ENCODE measurements at places on chromosomes 1 and 21.

- H3K27ac ChIP-seq: no peak overlapping the region
- DNase-seq: no peak
- H3K4me1 ChIP-seq: peaks cover 19% of the 10 kb centered on the region
- no peaks in the 10 kb centered on the region for H3K27me3 ChIP-seq
Observed at GRCh38 chr1:99546432-99547416, 99.2 kb upstream of the PALMD start.

- no peak overlapping the region for H3K4me3 ChIP-seq
- H3K27ac ChIP-seq: no peak overlapping the region
- DNase-seq: no peak
- H3K36me3 ChIP-seq: no peaks in the 10 kb centered on the region
- H3K27me3 ChIP-seq: peaks cover 3% of the 10 kb centered on the region
Observed at GRCh38 chr1:15405106-15405850, 4.4 kb upstream of the EFHD2 start.

DNA sequence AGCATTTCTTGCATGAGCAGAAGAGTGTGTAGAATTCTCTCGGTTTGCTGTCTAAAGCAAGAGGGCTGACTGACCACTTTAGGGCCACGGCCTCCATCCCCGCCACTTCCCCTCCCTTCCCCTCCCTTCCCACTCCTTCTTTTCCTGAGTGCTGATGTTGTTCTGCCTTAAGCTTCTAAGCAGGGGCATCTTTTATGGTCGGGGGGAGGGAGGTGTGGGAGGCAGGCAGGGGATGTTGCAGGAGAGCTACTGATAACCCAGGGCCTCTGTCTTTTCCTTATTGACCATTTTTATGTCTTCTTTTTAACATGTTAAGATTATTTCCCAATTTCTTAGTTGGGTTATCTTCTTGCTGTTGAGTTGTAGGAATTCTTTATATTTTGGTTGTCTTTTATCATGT, 15.1 kb downstream of the USP25 start:
- no peak overlapping the region for H3K27ac ChIP-seq
- no peak for DNase-seq
- H3K4me1 ChIP-seq: peaks cover 59% of the 10 kb centered on the region
- H3K4me3 ChIP-seq: no peak overlapping the region
- H3K36me3 ChIP-seq: no peaks in the 10 kb centered on the region
- H3K27me3 ChIP-seq: no peaks in the 10 kb centered on the region

DNA sequence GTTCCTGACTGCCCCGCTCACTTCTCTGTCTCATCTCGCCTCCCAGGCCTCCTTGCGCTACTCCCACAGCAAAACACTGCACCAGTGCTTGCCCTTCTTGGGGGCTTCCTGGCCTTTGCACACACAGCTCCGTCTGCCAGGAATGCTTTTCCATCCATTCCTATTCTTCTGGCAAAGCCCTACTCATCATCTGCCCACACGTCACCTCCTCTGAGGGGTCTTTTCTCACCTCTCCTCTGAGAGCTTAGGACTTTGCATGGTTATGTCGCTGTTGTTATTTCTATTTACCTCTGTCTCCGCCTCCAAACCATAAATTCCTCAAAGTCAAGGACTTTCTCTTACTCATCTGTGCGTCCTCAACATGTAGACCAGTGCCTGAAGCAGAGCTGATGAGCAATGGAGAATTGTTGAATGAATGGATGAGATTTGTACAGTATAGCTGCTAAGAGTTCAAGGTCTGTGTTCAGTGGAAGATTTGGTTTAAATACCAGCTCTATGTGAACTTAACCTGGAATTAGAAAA, 26.4 kb upstream of the BTG2 start:
- DNase-seq: no peak
- no peak overlapping the region for H3K4me3 ChIP-seq
- H3K36me3 ChIP-seq: no peaks in the 10 kb centered on the region
- peaks cover 35% of the 10 kb centered on the region for H3K27me3 ChIP-seq
- H3K4me1 ChIP-seq: peaks cover 26% of the 10 kb centered on the region

- no peak for DNase-seq
- H3K27ac ChIP-seq: no peak overlapping the region
Observed at GRCh38 chr1:207808322-207808705, 56.5 kb downstream of the CD46 start.

DNA sequence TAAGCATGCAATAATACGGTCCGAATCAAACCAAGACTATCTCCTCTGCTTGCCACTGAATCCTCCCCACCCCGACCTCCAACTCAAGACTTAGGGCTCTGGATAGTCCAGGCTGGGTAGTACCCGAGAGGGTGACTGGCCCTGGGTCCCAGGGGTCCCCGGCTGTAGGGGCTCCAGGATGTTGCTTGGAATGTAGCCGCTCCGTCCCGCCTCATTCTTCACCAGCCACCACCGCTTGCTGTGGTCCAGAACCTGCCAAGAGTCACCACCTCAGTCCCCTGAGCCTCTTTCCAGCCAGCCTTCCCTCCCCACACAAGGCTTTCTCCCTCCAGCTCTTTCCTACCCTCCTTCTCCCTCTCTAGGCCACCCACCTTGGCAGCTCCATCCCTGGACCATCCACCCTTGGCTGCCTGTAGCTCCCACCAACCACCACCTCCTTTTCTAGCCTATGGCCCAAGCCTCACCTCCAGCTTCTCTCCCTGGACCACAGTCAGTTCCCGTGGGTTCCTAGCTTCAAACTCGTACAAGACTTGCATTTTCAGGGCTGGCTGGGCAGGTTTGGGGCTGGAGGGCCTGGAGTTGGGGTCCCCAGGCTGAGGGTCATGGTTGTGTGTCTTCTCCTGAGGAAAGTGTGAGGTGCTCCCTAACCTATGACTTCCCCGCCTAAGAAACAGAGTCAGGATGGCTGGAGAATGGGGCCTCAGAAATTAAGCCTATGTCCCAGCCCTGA, 10.9 kb upstream of the GSTM3 start:
- H3K27me3 ChIP-seq: no peaks in the 10 kb centered on the region
- H3K4me3 ChIP-seq: no peak overlapping the region
- no peak for DNase-seq

- H3K27me3 ChIP-seq: no peaks in the 10 kb centered on the region
- DNase-seq: no peak
- no peak overlapping the region for H3K4me3 ChIP-seq
- no peaks in the 10 kb centered on the region for H3K4me1 ChIP-seq
- no peak overlapping the region for H3K27ac ChIP-seq
Observed at GRCh38 chr21:34636961-34637360, 22.0 kb upstream of the RCAN1 start.

GRCh38 chr1:28417441-28417922, 47.9 kb downstream of the PHACTR4 start:
- no peak for DNase-seq
- H3K27ac ChIP-seq: no peak overlapping the region
- H3K27me3 ChIP-seq: no peaks in the 10 kb centered on the region
- no peaks in the 10 kb centered on the region for H3K36me3 ChIP-seq
- peaks cover 29% of the 10 kb centered on the region for H3K4me1 ChIP-seq

DNA sequence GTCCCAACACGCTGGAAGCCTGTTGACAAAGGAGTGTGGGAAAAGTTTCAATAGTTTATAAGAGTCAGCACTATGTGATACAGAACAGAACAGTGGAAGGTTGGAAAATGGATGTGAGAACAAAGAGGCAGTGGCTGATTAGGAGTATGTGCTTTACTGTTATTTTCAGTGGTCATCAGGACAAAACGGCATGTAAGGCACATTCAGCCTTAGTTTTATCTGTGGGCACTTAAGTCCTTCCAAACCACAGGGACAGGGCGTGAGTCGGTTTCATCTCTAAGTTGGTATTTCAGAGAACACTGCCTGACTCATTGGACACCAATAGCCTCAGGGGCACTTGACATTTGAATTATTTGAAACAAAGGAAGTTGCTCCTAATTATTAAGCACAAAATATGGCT, 306.9 kb downstream of the ASTN1 start:
- H3K27ac ChIP-seq: no peak overlapping the region
- H3K27me3 ChIP-seq: no peaks in the 10 kb centered on the region
- no peaks in the 10 kb centered on the region for H3K36me3 ChIP-seq
- no peak for DNase-seq
- no peaks in the 10 kb centered on the region for H3K4me1 ChIP-seq

- peaks cover 10% of the 10 kb centered on the region for H3K36me3 ChIP-seq
- DNase-seq: no peak
- peaks cover 12% of the 10 kb centered on the region for H3K4me1 ChIP-seq
- H3K27me3 ChIP-seq: no peaks in the 10 kb centered on the region
- H3K27ac ChIP-seq: no peak overlapping the region
Observed at GRCh38 chr1:224127925-224128819, 14.3 kb downstream of the FBXO28 start.

- H3K36me3 ChIP-seq: no peaks in the 10 kb centered on the region
- no peak overlapping the region for H3K4me3 ChIP-seq
- H3K27ac ChIP-seq: no peak overlapping the region
- DNase-seq: no peak
Observed at GRCh38 chr1:47696404-47696736, 258.5 kb downstream of the FOXD2 start.

GRCh38 chr1:41391834-41392527, 30.7 kb downstream of the FOXO6 start:
- no peak overlapping the region for H3K27ac ChIP-seq
- no peaks in the 10 kb centered on the region for H3K4me1 ChIP-seq
- no peaks in the 10 kb centered on the region for H3K36me3 ChIP-seq
- H3K27me3 ChIP-seq: peaks cover 31% of the 10 kb centered on the region
- H3K4me3 ChIP-seq: no peak overlapping the region

DNA sequence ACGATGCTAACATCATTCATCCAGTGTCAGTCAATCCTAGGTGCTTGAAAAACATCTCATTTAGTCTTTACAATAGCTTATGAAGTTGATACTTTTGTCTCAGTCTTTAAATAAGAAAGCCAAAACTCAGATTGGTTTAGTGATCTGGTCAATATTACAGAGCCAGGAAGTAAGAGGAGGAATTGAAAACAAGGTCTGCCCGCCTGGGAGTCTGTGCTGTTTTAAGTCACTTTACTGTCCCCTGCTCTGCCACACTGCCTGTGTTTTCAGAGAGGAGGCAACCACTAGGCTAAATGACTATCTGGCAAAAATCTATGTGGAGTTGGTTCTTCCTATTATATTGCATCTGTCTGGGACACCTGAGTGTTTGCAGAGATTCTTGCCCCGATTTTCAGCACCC, 62.3 kb downstream of the ST6GALNAC3 start:
- H3K27me3 ChIP-seq: no peaks in the 10 kb centered on the region
- H3K27ac ChIP-seq: no peak overlapping the region
- H3K4me1 ChIP-seq: no peaks in the 10 kb centered on the region
- DNase-seq: no peak

DNA sequence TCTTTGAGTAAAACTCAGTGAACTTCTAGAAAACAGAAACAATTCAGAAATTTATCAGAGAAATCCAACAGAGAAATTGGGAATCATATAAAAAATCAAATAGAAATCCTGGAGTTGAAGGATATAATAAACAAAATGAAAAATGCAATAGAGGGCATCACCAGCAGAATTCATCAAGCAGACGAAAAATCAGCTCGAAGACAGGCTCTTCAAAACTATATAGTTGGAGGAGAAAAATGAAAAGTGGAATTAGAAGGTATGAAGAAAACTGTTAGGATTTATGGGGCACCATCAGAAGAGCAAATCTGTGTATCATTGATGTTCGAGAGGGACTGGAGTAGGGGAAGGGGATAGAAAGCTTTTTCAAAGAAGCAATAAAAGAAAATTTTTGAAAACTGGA, 121.5 kb upstream of the GPR52 start:
- no peak overlapping the region for H3K4me3 ChIP-seq
- 0 out of 2 replicates have a peak, but pooled peaks cover 2% of the 10 kb centered on the region for H3K36me3 ChIP-seq
- no peak for DNase-seq
- no peak overlapping the region for H3K27ac ChIP-seq

GRCh38 chr1:11447903-11448302, 31.1 kb upstream of the DISP3 start:
- peaks cover 4% of the 10 kb centered on the region for H3K27me3 ChIP-seq
- H3K4me3 ChIP-seq: no peak overlapping the region
- no peak overlapping the region for H3K27ac ChIP-seq
- H3K4me1 ChIP-seq: no peaks in the 10 kb centered on the region

DNA sequence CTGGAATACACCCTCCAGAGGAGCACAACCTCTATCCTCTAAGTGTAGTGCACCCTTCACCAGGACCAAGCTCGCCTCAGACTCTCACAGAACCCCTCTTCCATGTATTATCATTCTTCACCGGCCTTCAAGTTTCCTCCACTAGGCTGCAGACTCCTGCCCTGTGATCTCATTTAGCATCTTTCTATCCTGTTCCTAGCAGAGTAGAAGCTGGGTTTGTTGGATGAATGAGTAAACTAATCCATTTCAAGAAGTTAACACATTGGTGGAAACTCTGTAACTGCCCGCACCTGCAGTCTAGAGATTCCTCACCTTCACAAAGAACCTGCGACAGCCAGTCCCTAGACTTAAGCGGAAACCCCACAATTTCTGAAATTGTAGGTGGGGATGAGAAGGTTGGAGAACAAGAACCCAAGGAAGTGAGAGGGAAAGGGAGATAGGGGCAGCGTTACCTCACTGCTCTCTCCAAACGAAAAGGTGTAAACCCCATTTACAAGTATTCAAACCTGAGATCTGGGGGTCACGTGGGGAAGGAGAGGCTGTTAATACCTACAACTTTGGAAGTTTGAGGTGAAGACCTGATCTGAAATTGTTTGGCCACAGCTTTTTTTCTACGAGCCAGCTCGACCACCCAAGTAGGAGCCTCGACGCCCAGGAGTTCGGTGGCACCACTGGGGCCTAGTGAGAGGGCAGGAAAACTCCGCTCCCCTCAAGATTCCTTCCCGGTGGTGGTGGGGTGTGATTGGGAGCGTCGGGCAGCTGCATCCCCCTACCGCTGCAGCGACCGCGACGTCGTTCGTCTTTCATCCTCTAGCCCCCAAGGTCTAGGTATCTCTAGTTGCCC, 1.2 kb downstream of the PTPN14 start:
- H3K4me1 ChIP-seq: peaks cover 47% of the 10 kb centered on the region
- H3K27ac ChIP-seq: no peak overlapping the region
- H3K27me3 ChIP-seq: peaks cover 4% of the 10 kb centered on the region
- no peak for DNase-seq
- no peaks in the 10 kb centered on the region for H3K36me3 ChIP-seq

- H3K36me3 ChIP-seq: no peaks in the 10 kb centered on the region
- peaks cover 57% of the 10 kb centered on the region for H3K4me1 ChIP-seq
- H3K27ac ChIP-seq: no peak overlapping the region
Observed at GRCh38 chr1:212237651-212238050, 47.6 kb upstream of the PPP2R5A start.

DNA sequence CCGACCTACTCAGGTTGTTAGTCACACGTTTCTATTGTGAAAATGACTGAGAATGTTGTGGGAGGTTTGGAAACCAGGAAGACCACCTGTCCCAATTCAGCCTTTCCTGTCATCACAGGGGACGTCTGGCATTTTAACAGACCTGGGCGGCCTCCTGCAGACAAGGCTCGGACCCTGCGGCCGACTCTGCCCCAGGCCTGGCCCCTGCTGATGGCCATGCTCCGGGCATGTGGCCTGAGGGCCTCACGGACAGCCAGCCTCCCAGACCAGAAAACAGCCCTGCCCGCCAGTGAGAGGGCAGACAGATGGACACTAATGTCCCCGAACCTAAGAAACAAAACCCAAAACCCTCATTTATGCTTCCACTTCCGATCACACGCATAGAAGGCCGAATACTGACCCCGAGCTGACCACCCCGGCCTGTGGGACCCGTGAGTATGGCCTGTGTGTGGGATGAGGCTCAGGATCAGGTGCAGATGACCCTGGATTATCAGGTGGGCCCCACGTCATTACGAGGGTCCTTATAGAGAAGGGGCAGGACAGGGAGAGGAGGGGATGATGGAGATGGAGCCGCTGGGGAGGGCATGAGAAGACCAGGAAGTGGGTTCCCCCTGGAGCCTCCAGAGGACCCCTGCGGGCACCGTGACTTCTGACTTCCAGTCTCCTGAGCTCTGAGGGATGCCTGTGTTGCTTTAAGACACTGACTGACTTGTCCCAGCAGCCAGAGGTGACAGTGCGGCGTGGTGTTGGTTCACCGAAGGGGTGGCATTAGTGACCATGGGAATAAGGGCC, 9.6 kb downstream of the COL18A1 start:
- H3K4me1 ChIP-seq: peaks cover 59% of the 10 kb centered on the region
- H3K4me3 ChIP-seq: no peak overlapping the region
- DNase-seq: no peak
- H3K27me3 ChIP-seq: no peaks in the 10 kb centered on the region
- peaks cover 13% of the 10 kb centered on the region for H3K36me3 ChIP-seq
